ENCODE measurements at places on chromosomes 1 and 21. TPM values are rescaled to one million over a fixed set of nuclear protein-coding genes. Genes with fewer than 3 reads are reported as not detected.

Gene FYB2
- total RNA-seq = not detected

Gene PADI3
- total RNA-seq = not detected

Gene LPGAT1
- 41.5 TPM for total RNA-seq

Gene FHAD1
- 0.03 TPM for total RNA-seq

Gene MYOCOS
- 0.17 TPM for total RNA-seq

Gene NRIP1
- total RNA-seq = 22.0 TPM

Gene DPT
- total RNA-seq = 0.53 TPM

Gene SRM
- 37.7 TPM for total RNA-seq

Gene LIPI
- total RNA-seq = not detected

Gene KRTAP19-4
- not detected for total RNA-seq

Gene TNNT2
- under 0.01 TPM for total RNA-seq

Gene CLCA1
- total RNA-seq = not detected

Gene KRTAP19-1
- not detected for total RNA-seq

Gene CSMD2
- 14.4 TPM for total RNA-seq

Gene C1orf226
- 0.07 TPM for total RNA-seq

Gene JAM2
- total RNA-seq = 3.3 TPM

Gene SMPDL3B
- total RNA-seq = not detected

Gene ZC3H11A
- 93.4 TPM for total RNA-seq
